ENCODE measurements at places on chromosomes 1 and 21.

GRCh38 chr1:166470014-166470413 lies 303.2 kb upstream of the FAM78B start:
- no peak for DNase-seq

DNA sequence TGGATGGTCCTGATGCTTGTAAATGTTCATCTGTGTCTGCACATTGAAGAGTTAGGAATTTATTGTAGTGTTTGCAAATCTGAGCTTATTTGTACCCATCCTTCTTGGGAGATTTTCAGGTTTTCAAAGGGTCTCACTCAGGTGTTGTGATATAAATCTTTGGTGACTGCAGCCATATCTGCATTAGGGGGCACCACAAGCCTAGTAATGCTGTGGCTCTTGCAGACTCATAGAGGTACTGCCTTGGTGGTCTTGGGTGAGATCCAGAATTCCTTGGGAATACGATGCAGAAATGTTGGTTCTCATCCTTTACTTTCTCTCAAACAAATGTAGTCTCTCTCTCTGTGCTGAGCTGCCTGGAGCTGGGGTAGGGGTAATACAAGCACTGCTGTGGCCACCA lies 405.9 kb downstream of the TTLL7 start:
- DNase-seq = peak; percentile 46

DNA sequence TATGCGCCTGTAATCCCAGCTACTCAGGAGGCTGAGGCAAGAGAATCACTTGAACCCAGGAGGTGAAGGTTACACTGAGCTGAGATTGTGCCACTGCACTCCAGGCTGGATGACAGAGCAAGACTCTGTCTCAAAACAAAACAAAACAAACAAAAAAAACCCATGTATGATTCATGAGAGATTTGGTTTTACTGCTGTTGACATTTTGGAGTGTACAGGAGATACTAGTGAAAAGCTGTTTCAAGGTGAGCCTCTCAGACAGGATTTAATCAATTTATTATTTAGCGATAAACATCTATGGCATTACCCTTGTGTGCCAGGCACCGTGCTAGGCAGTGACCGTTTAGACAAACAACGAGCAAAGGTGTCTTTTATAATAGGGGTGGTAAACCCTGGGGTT lies 16.5 kb downstream of the LHX4 start:
- no peak for DNase-seq

DNA sequence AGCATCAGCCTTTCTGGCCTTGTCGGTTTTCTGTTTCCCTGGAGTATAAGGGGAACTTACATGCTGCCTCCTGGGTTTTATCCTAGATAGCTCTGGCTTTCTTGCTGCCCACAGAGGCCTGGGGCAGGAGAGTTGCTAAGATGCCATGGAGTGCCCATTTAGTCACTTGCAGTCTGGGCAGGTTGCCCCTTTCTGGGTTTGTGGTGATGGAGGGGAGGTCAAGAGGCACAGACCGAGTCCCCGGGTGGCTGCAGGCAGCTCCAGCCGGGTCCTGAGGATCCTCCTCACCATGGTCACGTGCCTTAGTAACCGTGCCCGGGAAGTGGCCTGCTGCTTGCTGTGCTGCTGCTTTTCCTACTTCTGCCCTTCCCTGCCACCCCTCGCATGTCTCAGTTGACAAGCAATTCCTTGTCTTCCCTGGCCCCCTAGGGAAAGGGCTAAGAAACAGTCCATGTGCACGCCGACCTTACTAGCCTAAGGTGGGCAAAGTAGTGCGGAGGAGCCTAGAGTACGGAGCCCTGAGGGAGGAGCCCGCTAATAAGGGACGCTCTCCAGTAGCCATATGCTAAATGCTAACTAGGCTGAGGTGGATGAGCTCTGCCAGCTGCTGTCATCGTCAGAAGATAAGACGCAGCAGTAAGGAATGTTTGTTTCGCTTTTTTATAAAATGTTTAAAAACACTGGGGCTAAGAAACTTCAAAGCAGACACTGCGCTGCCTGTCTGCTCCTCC lies 34.8 kb downstream of the CLCA1 start:
- DNase-seq = no peak

DNA sequence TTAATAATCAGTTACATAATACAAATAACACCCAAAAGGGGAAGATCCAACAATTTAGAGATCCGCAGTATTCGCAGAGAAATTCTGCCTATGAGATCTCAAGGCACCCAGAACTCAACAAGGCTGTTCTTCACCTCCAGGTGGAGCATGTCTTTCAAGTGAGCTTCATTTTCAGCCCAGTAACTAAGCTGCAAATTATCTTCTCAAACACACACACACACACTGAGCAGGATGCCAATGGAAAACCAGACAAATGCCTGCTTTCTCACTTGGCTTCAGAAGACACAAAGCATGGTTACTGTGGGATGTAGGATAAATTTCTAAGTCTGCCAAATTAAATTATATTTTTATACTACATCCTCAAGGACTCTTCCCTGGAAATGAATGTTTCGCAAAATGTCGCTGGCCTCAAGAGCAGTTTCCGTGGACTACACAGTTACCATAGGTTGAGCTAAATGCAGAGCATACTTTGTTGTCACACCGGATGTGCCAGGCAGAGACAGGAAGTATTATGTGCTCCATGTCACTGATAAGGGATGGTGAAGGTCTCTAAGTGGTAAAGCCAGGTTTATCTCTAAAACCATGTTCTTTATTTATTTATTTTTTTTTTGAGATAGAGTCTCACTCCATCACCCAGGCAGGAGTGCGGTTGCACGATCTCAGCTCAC lies 30.3 kb downstream of the UBR4 start:
- peak; percentile 60 for DNase-seq

DNA sequence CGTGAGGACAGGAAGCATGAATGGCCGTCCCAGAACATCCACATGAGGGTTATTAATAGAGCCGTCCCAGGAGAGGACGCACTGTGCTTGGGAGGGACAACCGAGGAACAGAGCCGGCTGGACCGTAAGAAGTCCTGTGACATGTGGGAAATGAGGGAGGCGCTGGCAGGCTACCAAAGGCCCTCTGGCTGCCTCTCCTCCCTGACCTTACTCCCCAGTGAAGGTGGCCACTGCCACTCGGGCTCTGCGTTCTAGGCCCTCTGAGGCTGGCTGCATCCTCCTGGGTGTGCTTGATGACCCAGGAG lies 15.5 kb upstream of the NPPB start:
- no peak for DNase-seq

GRCh38 chr1:111825217-111825616 lies 69.5 kb downstream of the DDX20 start:
- no peak for DNase-seq
